ENCODE measurements at places on chromosomes 1 and 21.

DNA sequence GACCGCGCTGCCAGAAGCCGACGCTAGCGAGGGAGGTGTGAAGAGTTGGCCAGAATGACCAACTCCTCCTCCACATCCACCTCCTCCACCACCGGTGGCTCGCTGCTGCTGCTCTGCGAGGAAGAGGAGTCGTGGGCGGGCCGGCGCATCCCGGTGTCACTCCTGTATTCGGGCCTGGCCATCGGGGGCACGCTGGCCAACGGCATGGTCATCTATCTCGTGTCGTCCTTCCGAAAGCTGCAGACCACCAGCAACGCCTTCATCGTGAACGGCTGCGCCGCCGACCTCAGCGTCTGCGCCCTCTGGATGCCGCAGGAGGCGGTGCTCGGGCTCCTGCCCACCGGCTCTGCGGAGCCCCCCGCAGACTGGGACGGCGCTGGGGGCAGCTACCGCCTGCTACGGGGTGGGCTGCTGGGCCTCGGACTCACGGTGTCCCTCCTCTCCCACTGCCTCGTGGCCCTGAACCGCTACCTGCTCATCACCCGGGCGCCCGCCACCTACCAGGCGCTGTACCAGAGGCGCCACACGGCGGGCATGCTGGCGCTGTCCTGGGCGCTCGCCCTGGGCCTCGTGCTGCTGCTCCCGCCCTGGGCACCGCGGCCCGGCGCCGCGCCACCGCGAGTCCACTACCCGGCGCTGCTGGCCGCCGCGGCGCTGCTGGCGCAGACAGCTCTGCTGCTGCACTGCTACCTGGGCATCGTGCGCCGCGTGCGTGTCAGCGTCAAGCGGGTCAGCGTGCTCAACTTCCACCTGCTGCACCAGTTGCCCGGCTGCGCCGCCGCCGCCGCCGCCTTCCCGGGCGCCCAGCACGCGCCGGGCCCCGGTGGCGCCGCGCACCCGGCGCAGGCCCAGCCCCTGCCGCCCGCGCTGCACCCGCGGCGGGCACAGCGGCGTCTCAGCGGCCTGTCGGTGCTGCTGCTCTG, 1.2 kb downstream of the GPR88 start:
- H3K27ac ChIP-seq = no peak overlapping the region
- peaks cover 12% of the 10 kb centered on the region for H3K4me1 ChIP-seq
- peak; percentile 6 for DNase-seq
- peak overlapping the region; percentile 31 for H3K4me3 ChIP-seq
- no peaks in the 10 kb centered on the region for H3K36me3 ChIP-seq
- H3K27me3 ChIP-seq = 0 out of 2 replicates have a peak, but pooled peaks cover 4% of the 10 kb centered on the region

DNA sequence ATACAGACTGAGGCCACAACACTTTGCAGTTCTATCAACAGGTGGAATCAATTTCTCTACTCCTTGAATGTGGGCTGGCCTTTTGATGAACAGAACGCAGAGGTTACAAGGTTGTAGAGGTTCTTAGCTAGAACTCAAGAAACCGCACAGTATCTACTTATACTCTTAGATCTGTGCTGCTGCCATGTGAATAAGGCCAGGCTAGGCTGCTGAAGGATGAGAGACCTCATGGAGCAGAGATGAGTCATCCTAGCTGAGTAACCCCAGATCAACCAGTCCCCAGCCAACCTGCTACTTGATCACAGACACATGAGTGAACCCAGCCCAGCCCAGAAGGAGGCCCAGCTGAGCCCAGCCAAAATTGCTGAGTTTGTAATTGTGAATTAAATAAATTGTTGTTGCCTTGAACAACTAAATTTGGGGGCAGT, 35.3 kb upstream of the BCAR3 start:
- H3K36me3 ChIP-seq = no peaks in the 10 kb centered on the region
- H3K27me3 ChIP-seq = no peaks in the 10 kb centered on the region
- DNase-seq = no peak
- no peak overlapping the region for H3K27ac ChIP-seq
- H3K4me3 ChIP-seq = no peak overlapping the region
- H3K4me1 ChIP-seq = no peaks in the 10 kb centered on the region

- no peaks in the 10 kb centered on the region for H3K27me3 ChIP-seq
- H3K27ac ChIP-seq = no peak overlapping the region
- H3K4me3 ChIP-seq = no peak overlapping the region
- peaks cover 15% of the 10 kb centered on the region for H3K4me1 ChIP-seq
These were observed 8.4 kb downstream of the ZBTB7B start for GRCh38 chr1:155011004-155011416.

GRCh38 chr1:10253755-10254154, 43.4 kb downstream of the KIF1B start:
- no peaks in the 10 kb centered on the region for H3K27me3 ChIP-seq
- no peaks in the 10 kb centered on the region for H3K36me3 ChIP-seq
- peak; percentile 79 for DNase-seq
- H3K4me1 ChIP-seq = peaks cover 35% of the 10 kb centered on the region
- H3K4me3 ChIP-seq = 0 out of 2 replicates have a peak overlapping the region, but pooled peaks have one; percentile 2
- peak overlapping the region; percentile 93 for H3K27ac ChIP-seq

- DNase-seq = no peak
- H3K27ac ChIP-seq = no peak overlapping the region
- H3K4me1 ChIP-seq = no peaks in the 10 kb centered on the region
- H3K27me3 ChIP-seq = no peaks in the 10 kb centered on the region
- no peaks in the 10 kb centered on the region for H3K36me3 ChIP-seq
- no peak overlapping the region for H3K4me3 ChIP-seq
These were observed 21.2 kb upstream of the BCAR3 start for GRCh38 chr1:93702828-93703183.

- no peak overlapping the region for H3K27ac ChIP-seq
- no peak for DNase-seq
- H3K36me3 ChIP-seq = no peaks in the 10 kb centered on the region
- H3K4me1 ChIP-seq = no peaks in the 10 kb centered on the region
- H3K27me3 ChIP-seq = no peaks in the 10 kb centered on the region
- H3K4me3 ChIP-seq = no peak overlapping the region
These were observed 4.5 kb upstream of the TRIM67 start for GRCh38 chr1:231157311-231157710.

DNA sequence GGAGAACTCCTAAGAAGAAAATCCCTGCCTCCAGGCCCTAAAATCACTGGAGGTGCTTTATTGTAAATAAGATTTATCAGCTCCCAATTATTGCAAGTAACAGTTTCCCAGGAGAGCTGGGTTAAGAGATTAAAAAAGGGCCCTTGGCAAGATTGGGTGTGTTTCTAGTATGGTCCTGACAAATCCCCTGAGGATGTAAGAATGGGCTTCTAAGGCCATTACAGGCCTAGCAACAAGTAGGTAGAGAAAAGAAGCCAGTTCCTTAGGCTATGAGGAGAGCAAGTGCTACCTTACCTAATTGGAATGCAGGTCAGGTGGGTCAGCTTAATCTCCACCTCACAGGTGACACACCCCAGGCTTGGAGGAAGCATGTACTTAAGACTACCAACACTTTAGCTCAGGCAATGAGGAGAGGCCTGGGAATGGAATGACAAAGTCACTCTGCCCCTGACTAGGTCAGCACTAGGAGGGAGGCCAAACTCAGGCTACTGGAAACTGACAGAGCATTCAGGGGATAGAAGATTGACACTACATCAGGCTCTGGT, 6.8 kb upstream of the OTUD7B start:
- peaks cover 12% of the 10 kb centered on the region for H3K4me1 ChIP-seq
- H3K36me3 ChIP-seq = no peaks in the 10 kb centered on the region
- H3K27ac ChIP-seq = no peak overlapping the region
- DNase-seq = no peak
- no peak overlapping the region for H3K4me3 ChIP-seq

DNA sequence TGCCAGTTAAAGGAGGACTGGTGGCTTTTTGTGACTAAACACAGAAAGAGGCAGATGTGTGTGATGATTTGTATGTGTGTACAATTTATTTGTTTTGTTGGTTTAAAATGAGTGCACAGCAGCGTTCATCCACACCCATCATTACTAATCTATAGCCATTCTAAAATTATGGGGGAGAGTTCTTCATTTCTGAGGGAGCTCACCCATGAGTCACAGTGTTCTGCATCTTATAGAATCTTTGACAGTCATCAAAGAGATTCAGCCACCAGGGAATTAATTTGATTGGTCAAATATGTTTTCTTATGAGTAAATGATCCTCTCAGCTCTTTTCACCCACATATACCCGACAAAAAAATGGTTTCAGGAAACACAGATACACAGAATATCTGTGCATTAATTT, 147.9 kb downstream of the GREM2 start:
- H3K4me1 ChIP-seq = peaks cover 15% of the 10 kb centered on the region
- no peak overlapping the region for H3K27ac ChIP-seq
- H3K4me3 ChIP-seq = no peak overlapping the region
- no peaks in the 10 kb centered on the region for H3K36me3 ChIP-seq
- DNase-seq = no peak
- H3K27me3 ChIP-seq = no peaks in the 10 kb centered on the region

DNA sequence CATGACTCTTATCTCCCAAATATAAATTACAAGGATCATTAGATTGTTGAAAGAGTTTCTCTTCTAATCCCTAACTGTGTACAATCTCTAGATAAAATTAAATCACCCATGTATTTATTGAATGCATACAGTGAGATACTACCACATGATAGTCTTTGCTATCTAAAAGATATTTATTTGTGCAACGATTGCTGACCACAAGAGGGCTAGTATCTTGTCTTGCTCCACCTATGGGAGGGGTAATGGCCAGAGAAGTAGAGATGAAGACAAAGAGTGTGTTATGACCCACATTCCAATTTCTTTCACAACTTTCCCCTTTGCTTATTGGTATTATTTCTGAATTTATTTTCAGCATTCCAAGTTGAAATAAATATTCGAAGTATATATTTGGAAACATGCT, 13.7 kb downstream of the PYHIN1 start:
- DNase-seq = no peak
- no peaks in the 10 kb centered on the region for H3K27me3 ChIP-seq
- 0 out of 2 replicates have a peak, but pooled peaks cover 5% of the 10 kb centered on the region for H3K4me1 ChIP-seq
- no peak overlapping the region for H3K27ac ChIP-seq
- H3K4me3 ChIP-seq = no peak overlapping the region

DNA sequence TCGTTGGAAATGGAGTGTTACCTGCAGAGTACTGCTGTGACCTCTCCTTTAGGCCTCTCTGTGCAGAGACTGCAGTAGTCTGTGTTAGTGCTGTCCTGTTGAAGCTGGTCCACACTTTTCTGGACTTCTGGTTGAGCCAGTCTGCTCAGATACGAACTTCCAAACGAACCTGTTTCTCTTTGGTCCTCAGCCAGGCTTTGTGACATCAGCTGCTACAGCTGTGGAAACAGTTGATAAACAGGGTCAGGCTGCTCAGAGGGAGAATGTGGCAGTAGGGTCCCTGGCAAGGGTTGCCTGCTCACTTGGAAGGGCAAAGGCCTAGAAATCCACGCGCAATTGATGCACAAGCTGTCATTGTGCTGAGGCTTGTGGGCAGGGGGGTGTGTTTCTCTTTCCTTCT, 98.8 kb downstream of the NOS1AP start:
- H3K4me1 ChIP-seq = no peaks in the 10 kb centered on the region
- no peak for DNase-seq
- no peak overlapping the region for H3K4me3 ChIP-seq
- no peak overlapping the region for H3K27ac ChIP-seq
